ENCODE measurements at places on chromosomes 13 and 19.

DNA sequence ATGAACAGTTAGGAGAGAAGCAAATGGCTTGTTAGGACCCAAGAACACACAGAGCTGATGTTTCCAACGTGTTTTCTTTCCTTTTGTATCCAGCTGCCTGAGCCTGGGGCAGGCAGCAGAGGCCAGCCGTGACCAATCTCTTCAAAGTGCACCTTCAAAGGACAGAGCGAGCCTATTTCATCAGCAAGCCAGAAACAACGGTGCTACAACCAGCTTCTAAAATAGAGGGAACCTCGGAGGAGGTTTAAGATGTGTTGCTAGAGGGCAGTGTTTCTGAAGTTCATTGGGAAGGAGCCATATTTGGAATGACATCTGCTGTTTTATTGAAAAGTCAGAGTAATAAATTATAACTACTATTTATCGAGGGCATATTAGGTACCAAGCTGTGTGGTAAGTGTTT, 56.2 kb upstream of the RFC3 start:
- peak; percentile 67 for DNase-seq

DNA sequence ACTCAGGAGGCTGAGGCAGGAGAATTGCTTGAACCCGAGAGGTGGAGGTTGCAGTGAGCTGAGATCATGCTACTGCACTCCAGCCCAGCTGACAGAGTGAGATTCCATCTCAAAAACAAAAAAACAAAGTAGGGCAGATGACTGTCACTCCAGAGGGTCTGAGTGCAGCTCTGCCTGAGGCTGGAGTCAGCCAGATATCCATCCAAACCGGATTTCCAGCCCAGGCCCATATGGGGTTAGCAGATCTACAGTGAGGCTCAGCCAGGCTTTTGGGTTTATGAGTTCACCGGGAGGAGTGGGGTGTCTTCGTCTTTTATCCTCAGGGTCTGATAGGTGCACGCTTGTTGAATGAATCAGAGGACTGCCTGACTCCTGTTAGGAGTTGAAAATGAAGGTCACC, 19.0 kb downstream of the LAMP1 start:
- no peak for DNase-seq

DNA sequence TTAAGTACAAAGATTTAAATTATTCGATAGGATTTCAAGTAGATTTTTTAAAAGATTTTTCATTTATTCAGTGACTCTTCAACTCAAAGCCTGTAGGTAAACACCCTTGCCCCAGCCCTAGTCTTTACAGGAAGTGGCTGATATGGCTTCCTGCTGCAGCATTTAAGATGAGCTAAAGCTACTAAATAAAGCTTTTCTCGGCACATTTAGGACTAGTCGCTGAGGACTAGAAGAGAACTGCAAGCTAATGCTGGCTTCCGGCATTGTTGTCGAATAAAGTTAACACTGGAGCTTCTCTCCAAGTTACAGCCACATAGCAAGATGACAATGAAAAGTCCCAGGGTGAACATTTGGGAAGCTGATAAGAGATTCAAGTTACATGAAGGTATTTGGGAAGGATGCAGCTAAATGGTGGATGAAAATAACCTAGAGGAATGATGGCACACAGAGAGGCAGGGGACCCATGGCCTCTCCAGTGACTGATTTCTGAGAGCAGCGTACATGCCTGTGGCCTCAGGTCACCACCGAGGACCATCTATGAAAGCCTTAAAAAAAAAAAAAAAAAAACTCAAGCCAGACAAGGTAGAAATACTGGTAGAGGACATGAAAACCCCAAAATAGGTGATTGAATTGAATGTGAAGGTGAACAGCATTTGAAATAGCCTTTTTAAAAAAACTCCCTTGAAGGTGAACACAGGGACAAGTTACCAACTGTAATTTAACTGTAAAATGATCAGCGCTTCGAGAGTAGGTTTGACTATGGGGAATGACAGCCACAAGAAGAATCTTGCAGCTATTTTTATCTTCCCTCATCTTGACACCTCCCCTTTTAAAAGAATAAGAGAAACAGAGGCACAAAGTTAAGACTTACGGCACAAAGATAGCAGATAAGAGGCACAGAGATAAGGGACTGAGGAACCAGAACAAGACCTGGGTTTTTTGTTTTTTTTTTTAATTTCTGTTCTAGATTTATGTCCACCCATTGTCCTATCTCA, 155.4 kb downstream of the DCT start:
- no peak for DNase-seq

DNA sequence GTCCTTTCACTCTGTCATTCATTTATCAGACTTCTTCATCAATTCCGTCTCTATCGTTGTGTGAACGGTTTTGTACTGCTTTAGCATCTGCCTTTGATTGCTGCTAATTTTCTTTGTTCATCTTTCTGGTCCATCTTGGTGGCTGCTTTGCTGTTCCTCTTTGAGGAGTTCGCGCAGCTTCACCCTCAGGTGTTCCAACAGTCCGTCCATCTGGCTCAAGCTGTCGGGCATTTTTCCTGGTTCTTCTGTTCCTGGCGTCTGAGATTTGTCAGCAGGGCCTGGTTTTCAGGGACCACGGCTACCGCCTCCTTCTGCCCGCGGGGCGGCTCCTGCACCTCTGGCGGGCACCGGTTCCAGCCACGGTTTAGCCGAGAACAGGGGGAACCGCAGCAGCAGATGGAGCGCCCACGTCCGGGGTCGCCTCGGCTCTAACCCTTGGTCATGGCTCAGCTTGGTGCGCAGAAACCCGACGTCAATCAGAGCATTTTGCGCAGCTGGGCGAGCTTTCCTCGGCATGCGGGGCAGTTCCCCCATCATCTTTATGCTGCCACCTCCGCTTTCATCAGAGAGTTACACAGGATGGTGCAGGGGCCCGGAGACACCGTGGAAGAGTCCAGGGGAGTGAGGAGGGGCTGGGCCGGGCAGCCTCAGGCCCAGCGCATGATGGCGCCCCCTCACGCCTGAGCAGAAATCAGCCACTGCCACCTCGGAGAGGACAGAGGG, 89.5 kb downstream of the ZNF100 start:
- no peak for DNase-seq

- no peak for DNase-seq
These were observed 55.2 kb downstream of the ZNF627 start for GRCh38 chr19:11652492-11652891.

DNA sequence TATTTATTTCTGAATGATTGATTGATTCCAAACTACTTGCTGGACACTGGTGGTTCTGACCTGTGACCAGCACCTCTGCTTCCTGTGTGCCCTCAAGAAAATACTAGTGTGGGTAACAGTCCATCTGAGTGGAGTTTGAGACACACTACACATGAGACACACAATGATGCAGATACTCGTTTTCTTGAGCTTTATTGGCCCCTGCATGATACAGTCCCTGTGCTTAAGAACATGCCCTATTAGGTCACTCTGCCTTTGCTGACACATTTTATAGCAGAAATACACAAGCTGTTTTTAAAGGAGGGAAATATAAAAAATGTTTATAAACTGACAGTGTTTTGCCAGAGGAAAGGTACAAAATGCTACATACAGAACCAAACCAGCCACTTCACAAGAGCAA, 126.9 kb downstream of the STK24 start:
- no peak for DNase-seq

DNA sequence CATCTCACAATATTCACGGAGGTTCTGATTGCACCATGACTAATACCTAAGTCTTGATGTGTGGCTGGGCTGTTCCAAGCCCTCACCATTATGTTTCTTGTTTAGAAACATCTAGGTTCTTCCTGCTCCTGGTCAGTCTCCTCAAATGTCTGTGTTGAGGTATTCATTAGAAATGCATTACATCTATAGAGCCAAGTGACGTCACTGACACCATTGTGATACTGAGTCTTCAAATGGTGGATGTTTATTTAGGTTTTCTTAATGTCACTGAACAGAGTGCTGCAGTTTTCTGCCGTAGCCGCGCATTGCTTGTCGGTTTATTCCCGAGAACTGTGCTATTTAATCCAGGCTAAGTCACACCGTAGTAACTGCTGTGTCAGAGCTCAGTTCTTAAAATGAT, 142.4 kb upstream of the SPACA7 start:
- no peak for DNase-seq

GRCh38 chr13:96984051-96984508, 10.2 kb downstream of the OXGR1 start:
- peak; percentile 59 for DNase-seq

- no peak for DNase-seq
These were observed 28.4 kb upstream of the CEACAM21 start for GRCh38 chr19:41547569-41547968.

GRCh38 chr13:39451301-39451700, 151.7 kb downstream of the LHFPL6 start:
- no peak for DNase-seq

GRCh38 chr13:57137585-57137984, 3.1 kb upstream of the PRR20A start:
- no peak for DNase-seq

DNA sequence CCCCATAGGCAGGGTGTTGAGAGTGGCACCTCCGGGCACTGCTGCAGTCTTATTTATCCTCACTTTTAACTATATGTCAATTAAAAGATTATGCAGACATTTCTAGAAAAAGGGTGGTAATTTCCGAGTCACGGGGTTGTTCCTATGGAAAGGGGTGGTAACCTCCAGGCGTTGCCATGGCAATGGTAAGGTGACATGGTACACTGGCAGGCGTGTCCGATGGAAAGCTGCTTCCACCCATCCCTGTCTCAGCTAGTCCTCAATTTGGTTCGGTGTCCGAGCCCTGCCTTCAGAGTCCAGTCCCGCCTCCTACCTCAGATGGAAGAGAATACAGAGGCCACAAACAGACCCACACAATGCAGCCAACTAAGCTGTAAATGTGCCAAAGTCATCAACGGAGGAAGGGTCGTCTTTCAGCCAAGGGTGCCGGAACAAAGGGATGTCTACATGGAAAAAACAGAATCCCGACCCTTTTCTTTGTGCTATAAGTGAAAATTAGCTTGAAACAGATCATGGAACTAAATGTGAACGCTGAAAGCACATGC, 72.6 kb upstream of the C13orf46 start:
- DNase-seq = no peak

GRCh38 chr19:17406046-17406886, 836 bp upstream of the BST2 start:
- DNase-seq = no peak

DNA sequence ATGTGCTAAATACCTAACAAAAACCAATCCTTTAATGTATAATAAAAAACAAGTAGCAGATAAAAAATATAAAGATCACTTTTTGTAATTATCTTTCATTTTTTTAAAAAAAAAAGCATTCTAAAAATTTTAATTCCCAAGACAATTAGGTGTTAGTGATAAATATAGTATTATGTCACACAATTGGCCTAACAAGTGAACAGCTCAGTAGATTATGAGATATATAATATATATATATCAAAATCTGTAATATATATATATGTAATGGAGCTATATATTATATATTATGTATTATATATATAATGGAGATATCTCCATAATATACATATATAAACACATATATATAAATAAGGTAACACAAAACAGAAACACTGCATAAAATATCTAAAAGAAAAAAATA, 1531.1 kb upstream of the MIR17HG start:
- no peak for DNase-seq

- DNase-seq = no peak
These were observed 529.3 kb downstream of the IRS2 start for GRCh38 chr13:109256866-109257760.

GRCh38 chr13:51995677-51996551, 15.3 kb downstream of the ATP7B start:
- no peak for DNase-seq

DNA sequence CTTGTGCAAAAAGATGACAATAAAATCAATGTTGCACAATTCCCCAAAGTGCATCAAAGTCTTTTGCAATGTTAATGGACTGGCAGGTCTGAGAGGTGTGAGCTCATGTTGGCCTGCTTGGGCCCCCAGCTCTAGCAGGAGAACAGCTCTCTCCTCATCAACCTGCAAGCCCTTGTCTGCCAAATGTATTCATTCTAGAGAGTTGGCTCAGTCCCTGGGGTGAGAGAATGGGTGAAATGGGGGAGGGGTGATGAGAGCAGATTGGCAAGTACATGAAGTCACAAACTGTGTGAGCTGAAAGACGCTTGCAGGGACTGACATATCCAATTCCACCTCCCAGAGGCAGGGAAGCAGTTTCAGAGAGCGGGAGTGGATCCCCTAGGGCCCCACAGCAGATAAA, 465.1 kb upstream of the ZNF507 start:
- DNase-seq = no peak

- no peak for DNase-seq
These were observed 271.4 kb downstream of the NALCN start for GRCh38 chr13:101144808-101145419.

- DNase-seq = no peak
These were observed 36.0 kb downstream of the SERP2 start for GRCh38 chr13:44409595-44409994.

DNA sequence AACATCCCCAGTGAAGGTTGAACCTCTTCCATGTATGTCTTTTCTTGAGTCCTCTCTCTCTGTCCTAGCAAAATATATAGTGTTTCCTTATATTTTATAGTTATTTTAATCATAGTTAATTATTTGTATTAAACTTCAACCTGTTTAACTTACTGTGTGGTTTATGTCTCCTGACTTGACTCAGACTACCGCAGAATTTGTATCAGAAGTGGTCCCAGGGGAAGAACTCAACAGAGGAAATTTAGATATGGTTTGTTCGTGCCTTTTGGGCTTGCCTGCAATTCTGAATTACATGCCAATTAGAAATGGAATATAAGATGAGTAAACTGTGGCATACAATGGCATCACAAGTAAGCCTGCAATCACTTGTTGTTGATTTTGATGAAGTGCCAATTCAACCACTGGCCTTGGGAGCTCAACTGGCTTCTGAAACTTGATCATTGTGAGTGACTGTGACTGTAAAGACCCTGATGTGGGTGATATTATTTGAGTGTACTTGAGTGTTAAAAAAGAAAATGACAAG, 1459.5 kb upstream of the PCDH20 start:
- no peak for DNase-seq

- DNase-seq = no peak
These were observed 6.3 kb downstream of the REX1BD start for GRCh38 chr19:18594824-18595373.

DNA sequence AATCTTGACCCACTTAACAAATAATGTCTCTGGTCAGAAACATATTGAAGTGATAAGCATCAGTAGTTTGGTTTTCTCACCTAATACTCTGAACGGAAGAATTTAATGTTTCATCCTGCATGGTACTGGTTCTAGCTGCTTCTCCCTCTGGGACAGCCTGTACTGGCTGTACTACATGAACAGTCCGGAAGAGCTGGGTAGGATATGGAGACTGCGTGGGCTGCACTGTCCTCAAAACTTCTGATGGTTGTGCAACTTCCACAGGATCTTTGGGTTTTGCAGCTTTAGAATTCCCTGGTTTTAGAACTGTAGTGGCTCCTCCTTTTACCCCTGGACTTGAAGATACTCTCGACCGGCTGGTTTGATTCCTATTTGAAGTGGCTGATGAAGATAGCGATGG, 78.3 kb downstream of the ELF1 start:
- DNase-seq = no peak

- no peak for DNase-seq
These were observed 508.8 kb upstream of the GPC6 start for GRCh38 chr13:92717857-92718256.

DNA sequence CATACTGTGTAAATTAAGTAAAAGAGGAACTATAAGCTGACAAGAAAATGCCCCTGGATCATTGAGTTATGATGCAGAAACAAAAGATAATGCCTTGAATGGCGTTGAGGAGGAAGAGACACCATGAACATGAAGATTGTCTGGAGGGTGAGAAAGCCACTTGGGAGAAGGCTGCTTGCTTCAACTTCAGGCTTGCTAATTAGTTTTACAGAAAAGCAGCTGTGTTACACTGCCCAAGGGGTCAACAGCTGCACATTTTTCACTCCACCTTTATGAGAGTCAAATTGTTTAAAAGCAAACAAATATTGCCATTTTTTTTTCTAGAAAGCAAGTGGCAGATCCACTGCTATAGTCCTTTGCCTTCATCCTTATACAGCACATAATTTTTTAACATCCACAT, 35.5 kb upstream of the KLF12 start:
- DNase-seq = no peak

Data from ecto neural progenitor cell (in vitro differentiated cells).